ENCODE measurements at places on chromosomes 3 and 15.

DNA sequence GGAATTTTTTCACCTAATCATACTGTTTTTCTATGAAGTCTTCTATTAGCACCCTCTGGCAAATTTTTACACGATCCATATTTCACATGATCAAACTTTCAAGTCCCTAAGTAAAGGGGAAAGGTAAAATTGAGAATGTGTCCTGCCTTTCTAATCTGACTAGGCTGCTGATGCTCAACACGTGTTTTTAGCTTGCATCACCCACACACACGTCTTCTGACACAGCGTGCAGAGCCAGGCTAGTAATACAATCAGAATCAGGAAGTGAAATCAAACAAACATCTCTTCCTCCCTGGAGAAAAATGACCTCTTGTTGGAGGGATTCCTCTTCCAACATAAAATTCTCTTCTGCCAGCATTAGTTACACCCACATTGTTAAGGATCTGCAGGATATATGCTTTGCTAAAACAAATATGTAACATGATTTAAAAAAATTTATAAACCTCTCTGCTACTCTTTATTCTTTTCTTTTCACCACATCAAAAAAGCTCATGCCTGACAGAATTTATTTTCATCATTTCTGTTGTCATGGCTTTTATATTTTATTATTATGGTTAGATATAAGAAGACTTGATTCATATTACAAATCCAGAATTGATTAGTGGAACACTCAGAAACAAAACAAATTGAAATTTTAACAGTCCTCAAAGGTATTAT is 122.4 kb downstream of the RAP2B start:
- DNase-seq: peak; percentile 67

GRCh38 chr15:53978253-53978906 is at the start of gene UNC13C:
Gene UNC13C (plus strand): TSS chr15:53978441. CDS start chr15:54012904, 34,463 bp downstream.
- peak; percentile 16 for DNase-seq

- DNase-seq: no peak
Observed at GRCh38 chr15:79357566-79357965, 46.7 kb downstream of the TMED3 start.

DNA sequence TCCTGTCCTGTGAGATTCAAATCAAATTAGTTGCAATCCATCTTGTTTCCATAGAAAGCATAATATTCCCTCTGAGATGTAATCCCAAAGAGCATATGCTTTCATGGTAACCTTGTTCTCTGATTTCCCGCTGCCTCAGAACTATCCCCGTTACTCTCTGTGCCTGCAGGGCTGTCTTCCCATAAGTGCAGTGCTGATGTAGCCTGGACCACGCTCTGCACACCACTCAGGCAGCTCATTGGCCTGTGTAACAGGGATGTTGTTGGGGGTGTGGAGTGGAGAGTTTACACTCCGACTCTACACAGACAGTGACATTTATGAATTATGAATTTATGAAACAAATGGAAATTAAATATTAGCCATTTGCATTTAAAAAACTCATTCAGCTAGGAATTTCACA is 33.6 kb upstream of the CNTN3 start:
- no peak for DNase-seq

- no peak for DNase-seq
Observed at GRCh38 chr15:71736286-71736947, 73.9 kb upstream of the NR2E3 start.

- DNase-seq: no peak
Observed at GRCh38 chr3:101142160-101142559, 148.9 kb upstream of the ABI3BP start.

- DNase-seq: no peak
Observed at GRCh38 chr15:47484059-47484458, 233.2 kb upstream of the SEMA6D start.

DNA sequence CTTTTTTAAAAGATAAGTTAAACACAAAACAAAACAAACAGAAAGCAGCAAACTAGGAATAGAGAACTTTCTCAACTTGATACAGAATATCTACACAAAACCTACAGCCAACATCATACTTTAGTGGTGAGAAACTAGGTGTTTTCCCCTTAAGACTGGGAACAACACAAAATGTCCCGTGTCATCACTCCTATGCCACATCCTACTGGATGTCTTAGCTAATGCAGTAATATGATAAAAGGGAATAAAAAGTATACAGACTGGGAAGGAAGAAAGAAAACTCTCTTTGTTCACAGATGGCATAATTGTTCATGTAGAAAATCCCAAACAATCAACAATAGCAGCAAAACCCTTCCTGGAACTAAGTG is 45.9 kb downstream of the TMEM45A start:
- no peak for DNase-seq

DNA sequence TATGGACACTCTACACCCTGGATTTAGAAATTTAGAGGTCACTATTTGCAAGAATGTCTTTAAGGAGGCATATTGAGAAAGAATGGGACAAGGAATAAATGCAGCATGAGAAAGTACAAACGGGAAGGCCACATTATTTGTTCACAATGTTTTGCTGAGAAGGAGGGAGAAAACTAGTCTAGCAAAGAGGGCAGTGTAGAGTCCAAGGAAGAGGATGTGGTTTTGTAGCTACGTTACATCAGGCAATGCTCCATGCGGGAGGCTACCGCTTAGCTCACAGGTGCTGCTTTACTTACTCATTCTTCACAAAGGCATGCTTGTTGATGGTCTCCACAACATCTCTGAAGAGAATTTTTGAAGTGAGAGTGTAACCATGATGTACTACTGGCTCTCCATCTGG is 191.1 kb downstream of the PLCH1 start:
- DNase-seq: no peak

DNA sequence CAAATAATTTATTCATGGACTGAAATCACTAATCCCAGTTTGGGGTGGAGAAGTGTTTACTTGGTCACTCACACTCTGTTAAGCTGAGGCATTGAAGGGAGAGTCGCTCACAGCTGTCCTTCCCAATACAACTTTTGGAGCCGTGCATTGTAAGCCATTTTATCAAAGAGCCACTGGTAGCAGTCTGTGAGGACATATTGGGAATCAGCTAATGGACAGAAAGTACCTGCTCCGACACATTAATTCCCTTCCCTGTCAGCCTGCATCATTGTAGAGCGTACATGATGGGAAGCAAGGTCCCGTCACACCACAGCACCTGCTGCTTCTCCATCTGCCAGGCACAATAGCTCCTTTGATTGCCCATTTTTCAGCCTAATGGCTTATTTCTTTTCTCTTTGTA is 643.2 kb downstream of the SQOR start:
- DNase-seq: no peak

DNA sequence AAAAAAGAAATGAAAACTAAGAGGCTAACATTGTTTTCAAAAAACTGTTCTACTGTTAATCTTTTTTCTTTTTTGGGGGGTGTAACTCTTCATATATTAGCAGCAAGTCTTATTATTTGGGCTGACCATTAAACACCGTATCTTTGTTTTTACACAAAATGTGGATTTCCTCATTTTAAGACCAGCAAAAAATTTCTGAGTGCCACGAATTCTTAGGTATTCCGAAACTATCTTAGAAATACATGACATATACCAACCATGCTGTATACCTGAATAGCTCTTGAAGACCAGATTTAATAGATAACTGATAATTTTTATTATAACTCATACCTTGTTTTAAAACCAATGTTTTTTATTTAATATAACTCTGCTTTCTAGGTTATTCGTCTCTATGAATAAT is 620 bp upstream of the TTC23 start:
- DNase-seq: no peak

- no peak for DNase-seq
Observed at GRCh38 chr15:100020189-100020588, 287.0 kb upstream of the LYSMD4 start.

DNA sequence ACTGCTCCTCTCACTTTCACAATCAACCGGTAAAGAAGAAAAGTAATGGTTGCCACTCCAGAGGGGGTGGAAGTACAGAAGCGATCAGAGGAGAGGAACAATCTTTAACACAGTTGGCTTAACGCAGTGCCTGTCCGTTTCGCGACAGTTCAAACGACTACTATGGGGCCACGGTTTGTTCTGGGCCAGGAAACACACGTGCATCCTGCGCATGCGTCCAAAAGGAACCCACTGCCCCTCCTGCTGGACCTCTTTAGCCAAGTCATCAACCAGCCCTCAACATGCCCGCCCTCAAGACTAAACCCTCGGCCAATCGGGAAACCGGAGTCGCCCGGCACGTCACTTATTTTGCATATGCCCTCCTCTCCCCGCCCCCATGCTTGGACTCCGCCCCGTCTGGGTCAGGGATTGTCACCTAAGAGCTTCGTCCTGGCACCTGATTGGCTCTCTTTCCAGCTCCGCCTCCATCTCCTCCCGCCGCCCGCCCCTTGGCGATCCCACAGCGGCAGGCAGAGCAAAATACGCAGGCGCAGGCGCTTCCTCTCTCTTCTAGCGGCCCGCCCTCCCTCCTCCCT is 345 bp upstream of the CDV3 start:
- DNase-seq: peak; percentile 100

DNA sequence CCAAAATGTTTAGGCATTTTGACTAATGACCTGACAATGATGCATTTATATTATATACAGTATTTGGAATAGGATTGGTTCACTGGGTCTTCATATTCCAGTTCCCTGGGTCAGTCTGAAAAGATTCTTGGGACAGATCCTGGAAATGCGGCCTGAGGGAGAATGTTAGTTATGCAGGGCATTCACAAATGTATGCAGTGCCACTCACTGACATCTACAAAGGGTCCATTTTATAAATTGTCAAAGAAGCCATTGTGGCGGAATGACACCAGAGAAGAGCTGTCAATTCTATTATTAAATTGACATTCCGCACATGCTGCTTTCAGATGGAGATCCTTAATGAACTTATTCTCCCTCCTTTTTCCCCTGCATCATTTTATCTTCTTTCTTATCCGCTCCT is 176.6 kb downstream of the VGLL3 start:
- DNase-seq: no peak

DNA sequence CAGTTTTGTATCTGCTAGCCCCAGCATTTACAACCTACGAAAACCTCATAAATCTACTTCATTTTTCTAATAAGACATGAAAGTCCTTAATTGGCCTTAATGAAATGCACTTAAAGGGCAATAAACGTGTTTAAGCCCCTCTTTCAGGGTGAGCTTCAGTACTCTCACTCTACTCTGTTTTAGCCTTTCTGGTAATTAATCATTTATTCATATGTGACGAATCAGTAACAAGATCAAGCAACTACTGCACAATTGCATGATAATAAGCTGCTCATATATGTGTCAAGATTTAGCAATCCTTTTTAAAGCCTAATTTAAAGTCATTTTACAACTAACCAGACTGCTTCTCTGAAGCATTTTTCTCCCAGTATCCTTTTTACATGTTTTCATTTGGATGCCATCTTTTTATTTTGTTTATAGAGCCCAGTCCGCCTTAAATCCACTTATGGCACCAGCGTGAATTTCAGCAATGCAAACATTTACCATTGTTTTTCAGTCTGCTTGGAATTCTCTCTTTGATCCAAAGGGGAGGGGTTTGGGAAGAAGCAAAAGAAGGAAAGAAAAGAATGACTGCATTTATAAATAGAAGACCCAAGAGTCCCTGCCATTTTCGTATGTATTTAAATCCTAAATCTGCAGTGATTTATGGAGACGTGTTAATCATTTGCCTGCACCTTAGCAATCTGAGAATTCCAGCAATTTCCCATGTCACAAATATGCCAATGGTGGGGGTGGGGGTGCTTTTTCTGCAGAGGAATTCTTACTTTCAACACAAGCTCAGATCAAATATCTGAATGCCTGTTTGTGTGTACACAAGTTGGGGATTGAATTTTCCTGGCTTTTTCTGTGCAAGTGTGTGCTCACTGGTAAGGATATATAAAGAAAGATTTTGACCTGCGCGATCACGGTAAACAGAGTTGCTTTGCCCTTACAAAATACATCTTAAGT is 230.8 kb upstream of the TBC1D5 start:
- no peak for DNase-seq

DNA sequence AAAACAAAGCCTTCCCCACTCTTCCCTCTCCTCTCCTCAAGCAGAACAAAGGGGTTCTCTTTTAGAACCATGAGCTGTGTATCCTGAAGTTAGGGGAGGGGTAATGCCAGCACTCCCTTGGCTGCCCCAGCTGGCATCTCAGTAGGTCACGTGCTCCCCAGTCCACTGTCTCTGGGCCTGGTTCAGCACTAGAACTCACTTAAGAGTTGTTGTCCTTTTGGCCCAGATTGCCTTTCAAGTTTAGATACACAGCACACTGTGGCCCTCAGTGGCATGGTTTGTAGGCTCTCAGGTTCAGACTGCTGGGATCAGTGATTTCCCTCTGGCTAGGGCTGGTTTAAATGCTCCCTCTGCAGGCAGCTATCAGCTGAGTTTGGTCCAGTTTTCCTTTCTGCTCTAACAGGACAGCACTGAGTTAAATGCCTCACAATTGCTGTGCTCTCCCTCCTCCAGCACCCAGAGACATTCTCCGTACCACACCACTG is 188.4 kb upstream of the ST8SIA2 start:
- DNase-seq: no peak

- no peak for DNase-seq
Observed at GRCh38 chr3:42659451-42660130, 6.1 kb downstream of the ZBTB47 start.

DNA sequence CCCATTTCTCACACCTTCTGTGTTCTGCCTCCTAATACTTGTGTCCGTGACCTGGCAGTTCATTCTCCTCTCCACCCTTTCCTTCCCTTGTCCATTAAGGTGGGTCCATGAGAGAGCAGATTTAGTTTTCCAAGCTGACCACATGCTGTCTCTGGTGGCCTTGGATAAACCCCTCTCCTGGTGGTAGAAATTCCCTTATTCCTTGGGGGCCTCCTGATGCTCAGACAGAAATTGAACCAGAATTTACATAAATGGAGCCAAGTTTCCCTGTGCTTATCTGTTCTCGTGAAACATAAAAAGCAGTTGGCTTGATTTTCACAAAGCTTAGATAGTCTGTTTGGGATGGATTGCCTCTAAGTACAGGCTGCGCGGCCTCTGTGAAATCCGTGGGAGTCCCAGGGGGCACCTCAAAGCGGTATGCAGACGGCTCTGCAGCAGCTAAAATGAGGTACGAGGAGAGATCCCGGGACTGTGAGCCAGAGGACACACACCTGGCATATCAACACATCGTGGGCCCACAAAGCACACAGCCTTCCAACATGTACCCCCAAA is 101.0 kb upstream of the NMNAT3 start:
- DNase-seq: no peak

DNA sequence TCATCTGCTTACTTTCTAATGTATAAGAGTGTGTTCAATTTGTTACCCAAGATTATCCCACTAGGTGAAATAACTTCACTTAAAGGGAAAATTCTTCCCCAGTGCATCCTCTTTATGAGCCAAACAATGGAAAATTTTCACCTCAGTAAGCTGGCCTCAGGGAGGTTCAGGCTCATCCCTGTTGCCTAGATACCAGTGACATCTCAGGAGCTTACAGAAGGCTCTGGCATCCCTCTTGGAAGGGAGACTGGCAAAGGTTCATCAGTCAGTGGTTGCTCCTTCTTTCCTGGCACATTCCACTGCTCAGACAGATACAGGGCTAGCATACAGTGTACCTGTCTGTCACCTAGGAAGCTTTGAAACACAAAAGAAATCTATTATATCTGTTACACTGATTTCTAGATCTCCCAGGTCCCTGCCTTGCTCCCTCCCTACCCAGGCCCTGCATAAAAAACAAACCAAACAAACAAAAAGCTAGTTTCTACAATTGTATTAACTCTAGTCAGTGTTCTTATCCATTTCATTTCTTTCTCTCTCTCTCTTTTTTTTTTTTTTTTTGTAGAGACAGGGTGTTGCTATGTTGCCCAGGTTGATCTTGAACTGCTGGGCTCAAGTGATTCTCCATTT is 1.7 kb downstream of the IP6K2 start:
- no peak for DNase-seq

GRCh38 chr3:126300761-126301481 is 56.3 kb downstream of the KLF15 start:
- DNase-seq: peak; percentile 9

GRCh38 chr15:68389936-68390817 is 41.8 kb downstream of the ITGA11 start:
- no peak for DNase-seq

- no peak for DNase-seq
Observed at GRCh38 chr3:35745802-35746484, 106.6 kb downstream of the ARPP21 start.
